ENCODE measurements at places on chromosomes 3 and 15. TPM values are rescaled to one million over a fixed set of nuclear protein-coding genes. Genes with fewer than 3 reads are reported as not detected.

DNA sequence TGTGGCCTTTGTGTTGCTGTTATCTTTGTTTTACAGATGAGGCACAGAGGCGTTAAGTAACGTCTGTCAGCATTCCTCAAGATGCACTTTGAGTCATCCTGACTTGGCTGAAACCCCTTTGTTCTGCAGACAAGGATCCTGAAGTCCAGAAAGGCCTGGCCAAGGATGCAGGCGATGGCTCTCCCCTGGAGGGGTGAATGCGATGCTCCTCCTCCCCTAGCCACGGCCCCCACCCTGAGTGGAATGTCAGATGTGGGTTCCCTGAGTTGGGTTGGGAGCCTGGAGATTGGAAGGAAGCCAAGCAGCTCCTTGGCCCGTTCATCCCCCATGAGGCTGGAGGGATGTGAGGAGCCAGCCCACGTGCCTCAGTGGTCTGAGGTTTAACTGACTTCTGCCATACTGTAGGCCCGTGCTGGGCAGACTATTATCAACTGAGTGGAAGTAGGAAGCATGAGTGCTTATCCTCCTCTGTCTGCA is 43.3 kb downstream of the POMGNT2 start:
- no peak for DNase-seq
- no peaks in the 10 kb centered on the region for H3K36me3 ChIP-seq
- H3K4me1 ChIP-seq: no peaks in the 10 kb centered on the region

CCDC39 gene
- total RNA-seq: not detected

DNA sequence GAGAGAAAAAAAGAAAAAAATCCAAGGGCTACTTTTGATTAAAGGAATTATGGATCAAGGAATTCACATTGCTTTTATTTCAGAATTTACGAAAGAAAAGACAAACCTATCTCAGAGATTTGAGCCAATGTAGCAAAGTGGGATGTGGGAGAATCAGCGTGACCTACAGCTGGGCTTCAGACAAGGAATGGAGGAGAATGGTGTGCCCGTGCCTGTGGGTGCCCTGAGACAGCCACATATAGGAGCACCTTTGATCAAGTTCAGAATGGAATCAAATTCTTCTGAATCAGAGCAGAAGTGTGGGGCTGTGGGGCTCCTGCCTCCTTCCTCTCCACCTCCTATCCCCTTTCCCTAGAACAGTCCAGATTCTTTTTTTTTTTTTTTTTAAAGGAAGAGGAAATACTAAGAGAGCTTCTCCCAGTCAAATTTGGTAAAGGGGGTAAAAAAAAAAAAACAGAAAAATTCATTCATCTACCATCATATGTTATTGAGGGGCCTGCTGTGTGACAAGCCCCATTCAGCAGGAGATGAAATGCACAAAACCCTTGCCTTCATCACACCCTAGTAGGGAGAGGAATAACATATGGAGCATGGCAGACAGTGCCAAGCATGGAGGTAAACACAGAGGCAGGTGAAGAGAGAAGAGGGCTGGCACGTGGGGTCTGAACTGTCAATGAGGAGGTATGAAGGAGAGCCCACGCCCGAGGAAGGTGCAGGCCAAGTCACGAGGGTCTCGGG is 25.0 kb upstream of the MUSTN1 start:
- H3K4me1 ChIP-seq: no peaks in the 10 kb centered on the region
- DNase-seq: no peak
- H3K36me3 ChIP-seq: peaks cover 10% of the 10 kb centered on the region

DNA sequence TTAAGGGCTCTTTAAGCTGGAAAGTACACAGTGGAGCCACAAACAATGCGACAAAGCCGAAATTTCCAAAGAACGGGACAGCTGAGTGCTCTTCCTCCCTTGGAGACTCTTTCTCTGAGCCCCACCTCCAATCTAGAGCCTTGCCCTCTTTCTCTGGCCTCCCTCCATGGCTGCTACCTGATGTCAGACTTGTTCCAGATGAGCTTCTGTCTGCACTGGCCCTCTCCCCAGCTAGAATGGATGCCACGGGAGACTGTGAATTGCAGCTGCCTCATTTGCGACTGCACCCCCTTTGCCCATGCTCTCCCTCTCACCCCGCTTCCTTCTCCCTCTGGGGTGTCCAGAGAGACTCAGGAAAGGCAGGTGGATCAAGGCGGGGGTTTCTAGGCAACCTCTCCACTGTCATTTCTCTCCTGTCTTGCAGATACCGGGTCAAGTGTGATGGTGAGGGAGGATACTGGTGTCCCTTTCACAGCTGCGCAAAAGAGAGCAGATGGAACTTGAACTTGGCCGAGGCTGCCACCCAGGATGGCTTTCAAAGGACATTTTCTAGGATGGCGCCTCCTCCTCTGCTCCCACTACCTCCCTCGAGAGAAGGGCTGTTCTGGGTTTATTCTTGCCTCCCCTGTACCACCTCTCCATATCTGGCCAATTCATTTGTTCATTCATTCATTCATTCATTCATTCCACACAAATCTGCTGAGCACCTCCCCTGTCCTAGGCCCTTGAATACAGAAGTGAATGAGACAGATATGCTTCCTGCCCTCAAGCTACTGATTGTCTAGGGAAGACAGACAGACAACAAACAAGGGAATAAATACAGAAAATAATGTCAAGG is 12.8 kb downstream of the ATP2B2 start:
- no peaks in the 10 kb centered on the region for H3K4me1 ChIP-seq
- no peak overlapping the region for H3K27ac ChIP-seq
- no peak overlapping the region for H3K4me3 ChIP-seq
- no peak for DNase-seq
- H3K36me3 ChIP-seq: no peaks in the 10 kb centered on the region

DNA sequence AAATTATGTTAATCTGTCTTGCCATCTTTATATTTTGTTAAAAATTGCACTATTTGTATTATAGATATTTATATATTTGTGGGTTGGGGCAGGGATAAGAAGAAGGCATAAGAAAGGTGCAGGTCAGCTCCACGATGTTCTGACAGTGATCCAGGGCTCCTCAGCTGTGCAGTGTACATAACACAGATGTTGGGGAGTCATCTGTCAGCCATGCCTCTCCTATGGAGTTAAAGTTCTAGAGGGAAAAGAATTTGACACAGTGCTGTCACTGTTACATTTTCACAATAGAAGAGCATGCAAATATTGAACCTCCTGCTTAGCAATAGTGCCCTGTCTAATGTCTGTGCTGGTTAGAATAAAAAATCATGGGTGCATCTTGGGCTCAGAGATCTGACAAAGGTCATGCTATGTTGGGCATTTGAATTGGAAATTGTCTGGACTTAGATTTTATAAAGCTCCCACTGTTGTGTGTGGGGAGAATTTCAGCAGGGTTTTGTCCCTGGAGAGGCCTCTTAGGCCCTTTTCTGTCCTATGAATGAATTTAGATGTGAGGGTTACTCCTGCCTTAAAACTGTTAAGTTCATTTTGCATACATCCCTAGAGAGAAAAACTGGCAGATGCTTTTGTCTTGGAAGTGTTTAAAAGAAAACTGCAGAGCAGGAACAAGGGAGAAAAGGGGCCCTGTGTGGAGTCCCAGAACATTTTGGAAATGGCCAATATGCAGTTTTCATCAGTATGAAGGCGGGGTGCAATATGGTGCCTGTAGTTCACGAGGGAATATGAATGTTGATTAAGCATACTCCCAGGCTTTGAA is 20.4 kb downstream of the CDIN1 start:
- no peak overlapping the region for H3K27ac ChIP-seq
- no peaks in the 10 kb centered on the region for H3K4me1 ChIP-seq
- no peak for DNase-seq
- no peaks in the 10 kb centered on the region for H3K27me3 ChIP-seq
- no peaks in the 10 kb centered on the region for H3K36me3 ChIP-seq

All from upper lobe of right lung (tissue), 1 donor.